Naive thymus-derived CD8-positive, alpha-beta T cell (primary cell): ENCODE measurements at places on chromosomes 7 and 10.

GRCh38 chr10:96339956-96340904 lies 18.6 kb downstream of the OPALIN start:
- DNase-seq: peak; percentile 66

GRCh38 chr10:21352886-21353285 lies 172.6 kb downstream of the SKIDA1 start:
- DNase-seq: no peak

DNA sequence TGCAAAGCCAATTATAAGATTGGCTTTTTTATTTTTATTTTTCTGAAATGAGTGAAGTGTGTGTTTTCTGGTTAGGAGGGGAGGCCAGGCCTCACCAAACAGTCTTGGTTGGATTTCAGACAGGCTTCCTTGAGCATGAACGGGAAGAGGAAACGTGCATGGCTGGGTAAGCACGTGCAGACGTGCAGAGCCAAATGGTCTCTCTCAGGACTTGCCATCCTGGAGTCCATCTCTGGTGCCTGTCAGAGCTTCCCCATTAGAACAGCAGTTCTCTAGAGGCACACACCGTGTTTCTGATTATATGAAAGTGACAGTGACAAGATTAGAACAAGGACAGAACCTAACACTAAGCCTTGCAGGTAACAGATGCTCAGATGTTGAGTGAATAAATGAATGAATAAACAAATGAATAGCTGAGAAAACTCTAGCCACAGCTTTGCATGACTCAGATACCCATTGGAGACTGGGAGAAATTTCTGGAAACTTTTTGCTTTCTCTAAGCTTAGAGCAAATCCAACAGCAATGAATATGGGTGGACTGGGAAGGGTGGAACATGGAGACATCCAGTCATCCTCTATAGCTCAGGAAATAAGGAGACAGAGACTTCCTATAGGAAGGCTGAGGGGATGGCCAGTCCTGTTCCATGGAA lies 11.8 kb upstream of the CALD1 start:
- DNase-seq: no peak

- no peak for DNase-seq
Measured at GRCh38 chr7:69399401-69399800, 198.9 kb upstream of the AUTS2 start.

GRCh38 chr10:95741807-95742467 lies 14.0 kb upstream of the ENTPD1 start:
- DNase-seq: no peak

DNA sequence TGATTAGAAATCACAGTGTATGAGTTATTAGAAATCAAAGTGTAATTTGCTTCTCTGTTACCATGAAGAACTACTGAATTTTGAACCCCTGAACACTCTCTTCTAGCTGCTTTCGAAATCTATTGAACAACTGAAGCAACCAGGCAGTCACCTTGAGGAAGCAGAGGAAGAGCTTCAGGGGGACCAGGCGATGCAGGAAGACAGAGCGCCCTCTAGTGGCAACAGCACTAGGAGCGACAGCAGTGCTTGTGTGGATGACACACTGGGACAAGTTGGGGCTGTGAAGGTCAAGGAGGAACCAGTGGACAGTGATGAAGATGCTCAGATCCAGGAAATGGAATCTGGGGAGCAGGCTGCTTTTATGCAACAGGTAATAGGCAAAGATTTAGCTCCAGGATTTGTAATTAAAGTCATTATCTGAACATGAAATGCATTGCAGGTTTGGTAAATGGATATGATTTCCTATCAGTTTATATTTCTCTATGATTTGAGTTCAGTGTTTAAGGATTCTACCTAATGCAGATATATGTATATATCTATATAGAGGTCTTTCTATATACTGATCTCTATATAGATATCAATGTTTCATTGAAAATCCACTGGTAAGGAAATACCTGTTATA lies 170.7 kb downstream of the HDAC9 start:
- DNase-seq: peak; percentile 35
